B cell (primary cell): ENCODE measurements at places on chromosomes 3 and 15.

DNA sequence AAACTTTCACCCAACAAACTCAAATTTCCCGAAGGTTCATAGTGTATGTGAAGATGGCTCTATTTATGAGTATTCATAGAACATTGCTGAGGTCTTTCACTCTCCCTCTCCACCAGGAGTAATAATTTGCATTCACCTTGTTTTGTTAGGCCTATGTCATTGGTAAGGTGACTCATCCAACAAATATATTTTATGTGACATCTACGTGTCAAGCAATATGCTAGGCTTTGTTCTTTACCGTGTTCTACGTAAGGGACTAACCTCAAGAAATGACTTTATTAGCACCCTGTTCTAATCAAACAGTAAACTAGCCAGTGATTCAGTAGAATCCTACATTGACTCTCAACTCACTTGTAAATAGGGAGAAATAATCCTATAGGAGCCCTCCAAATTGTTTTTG is 334.4 kb downstream of the FGF12 start:
- no peak for DNase-seq

DNA sequence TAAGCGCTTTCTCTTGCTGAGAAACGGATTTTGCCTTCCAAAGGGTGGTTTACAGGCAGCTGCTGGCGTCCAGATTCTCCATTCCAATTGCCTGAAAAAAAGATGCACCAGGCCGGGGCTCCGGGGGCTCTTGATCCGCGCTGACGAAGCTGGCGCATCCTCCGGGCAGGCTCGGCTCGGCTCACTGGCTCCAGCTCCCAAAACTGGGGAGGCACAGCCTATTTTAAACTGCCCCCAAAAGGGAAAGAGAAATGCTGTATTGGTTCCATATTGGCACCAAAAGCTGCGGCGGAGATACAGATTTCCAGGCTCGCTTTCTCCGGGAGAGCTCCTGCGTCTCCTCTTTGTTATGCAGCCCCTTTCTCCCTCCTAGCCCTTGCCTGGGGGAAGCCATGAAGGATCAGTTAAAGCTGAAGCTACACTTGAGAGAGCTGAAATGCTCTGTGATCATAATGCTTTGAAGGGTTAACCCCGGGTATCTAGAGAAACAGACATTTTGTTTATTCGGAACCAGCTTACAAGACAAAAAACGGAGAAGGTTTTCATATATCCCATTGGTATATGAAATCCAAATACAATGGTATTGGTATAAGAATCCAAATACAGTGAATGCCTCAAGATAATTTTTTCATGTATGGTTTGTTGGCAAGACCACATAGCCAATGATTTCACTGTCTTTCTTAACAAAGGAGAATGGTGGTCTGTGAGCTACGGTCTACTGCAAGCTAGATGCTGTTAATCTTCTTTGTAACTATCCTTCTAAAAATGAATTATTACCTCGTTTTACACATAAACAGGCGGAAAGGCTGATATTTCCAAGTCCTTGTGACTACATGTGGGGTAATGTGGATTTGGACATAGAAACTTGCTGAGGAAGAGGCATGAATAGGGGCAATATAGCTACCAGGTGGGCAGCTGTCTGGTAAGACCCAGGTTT is 693 bp downstream of the CD200 start:
- DNase-seq: peak; percentile 34

DNA sequence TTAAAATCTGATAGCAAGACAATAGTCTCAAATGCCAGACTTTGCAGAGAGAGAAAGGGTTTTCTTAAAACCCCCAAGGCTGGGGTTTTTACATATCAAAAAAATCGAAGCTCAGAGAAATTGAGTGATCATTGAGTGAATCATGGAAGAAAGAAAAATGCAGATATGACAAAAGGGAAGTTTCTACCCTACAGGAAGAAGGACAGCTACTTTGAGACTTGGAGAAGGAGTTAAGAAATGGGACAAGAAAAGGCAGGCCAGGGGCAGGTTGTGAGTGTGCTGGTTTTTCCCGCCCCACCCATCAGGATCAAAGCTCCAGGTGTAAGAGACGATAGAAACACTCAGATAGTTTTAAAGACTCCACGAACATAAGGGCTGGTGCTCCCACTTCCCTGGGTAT is 18.6 kb downstream of the TMEM158 start:
- no peak for DNase-seq

- DNase-seq: no peak
Measured at GRCh38 chr3:19284974-19285373, 136.7 kb downstream of the KCNH8 start.

- no peak for DNase-seq
Measured at GRCh38 chr3:135349254-135349948, 554.3 kb downstream of the EPHB1 start.

GRCh38 chr3:97187771-97188170 is 373.4 kb downstream of the EPHA6 start:
- DNase-seq: no peak

DNA sequence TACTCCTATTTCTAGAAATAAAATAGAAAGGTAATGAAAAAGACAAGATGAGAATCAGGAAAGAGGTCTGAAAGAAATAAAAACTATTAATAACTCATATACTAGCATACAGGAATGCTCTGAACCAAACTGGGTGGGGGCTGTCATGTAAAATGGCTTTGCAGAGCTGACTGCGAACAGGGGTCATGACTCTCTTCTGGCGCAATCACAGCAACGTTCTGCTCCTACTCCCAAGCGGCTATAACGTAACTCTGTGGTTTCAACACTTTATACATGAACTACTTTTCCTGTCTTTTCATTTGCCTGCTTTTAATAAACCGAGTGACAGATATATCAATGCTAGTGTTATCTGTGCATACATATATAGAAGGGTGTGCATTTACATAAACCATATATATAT is 116.7 kb downstream of the DLG1 start:
- no peak for DNase-seq

- DNase-seq: no peak
Measured at GRCh38 chr3:124410471-124410870, 319.8 kb upstream of the UMPS start.

DNA sequence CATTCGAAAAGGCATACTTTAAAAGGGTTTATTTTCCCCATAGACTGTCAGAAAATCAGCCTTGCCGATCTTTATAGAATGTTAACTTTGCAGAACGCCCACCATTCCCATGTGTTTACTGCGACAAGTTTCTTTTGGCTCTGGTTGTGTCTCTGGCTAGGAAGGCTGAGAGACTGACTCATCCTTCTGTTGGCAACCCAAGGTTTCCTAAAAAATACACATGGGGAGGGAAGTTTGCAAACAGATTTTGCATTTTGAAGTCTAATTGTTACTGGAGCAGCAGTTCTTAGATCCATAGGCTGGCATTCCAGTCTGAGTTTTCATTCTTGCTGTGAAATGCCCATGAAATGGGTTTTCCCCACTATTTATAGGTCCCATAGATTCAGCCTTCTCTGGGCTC is 37.9 kb upstream of the MINAR1 start:
- DNase-seq: no peak

GRCh38 chr15:89329329-89330084 is 5.1 kb downstream of the POLG start:
- DNase-seq: no peak

GRCh38 chr3:195069501-195070251 is 201.3 kb downstream of the XXYLT1 start:
- DNase-seq: no peak

GRCh38 chr3:64921281-64922065 is 233.7 kb upstream of the ADAMTS9 start:
- no peak for DNase-seq

- no peak for DNase-seq
Measured at GRCh38 chr3:134049676-134050075, 20.0 kb upstream of the SLCO2A1 start.

DNA sequence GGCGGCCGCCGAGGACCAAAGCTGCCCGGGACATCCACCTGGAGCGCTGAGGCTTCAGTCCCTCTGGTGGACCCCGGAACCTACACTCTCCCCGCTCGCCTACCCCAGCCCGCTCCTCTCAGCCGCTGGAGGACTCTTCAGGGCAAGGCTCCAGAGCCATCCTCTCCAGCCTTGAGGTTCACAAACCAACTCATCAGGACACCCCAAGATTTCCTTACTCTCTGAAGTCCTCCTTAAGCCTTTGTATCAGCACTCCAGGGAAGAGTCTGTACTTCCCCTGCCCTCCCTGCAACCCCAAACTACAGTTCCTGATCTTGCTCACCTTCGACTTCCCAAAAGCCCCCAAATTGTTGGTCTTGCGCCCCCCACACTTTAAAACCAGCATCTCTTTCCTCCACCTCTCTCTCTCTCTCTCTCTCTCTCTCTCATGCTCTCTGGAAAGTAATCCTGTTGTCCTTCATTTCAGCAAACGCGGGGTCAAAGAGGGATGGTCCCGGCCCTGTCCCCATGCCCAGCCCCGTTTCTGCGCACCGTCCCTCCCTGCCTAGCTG is 438 bp downstream of the THBS1 start:
- no peak for DNase-seq

GRCh38 chr3:58880182-58880581 is 169.6 kb downstream of the CFAP20DC start:
- DNase-seq: no peak

DNA sequence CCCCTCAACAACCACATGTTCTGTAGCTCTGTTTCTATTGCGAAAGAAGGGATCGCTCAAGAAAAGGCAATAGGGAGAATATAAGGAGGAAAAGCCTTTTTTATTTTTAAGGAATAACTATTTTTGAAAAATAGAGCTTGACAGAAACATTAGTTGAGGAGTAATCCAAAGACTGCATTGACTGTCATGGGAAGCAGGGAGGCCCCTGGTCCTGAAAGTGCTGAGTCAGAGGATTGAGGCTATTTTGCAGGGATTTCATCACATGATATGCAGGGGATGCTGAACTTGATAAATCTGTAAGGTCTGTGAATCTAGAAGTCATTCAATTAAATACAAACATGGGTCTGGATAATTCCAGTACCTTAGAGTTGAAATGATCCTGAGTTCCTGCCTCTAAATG is 92.0 kb downstream of the MTHFS start:
- DNase-seq: no peak

GRCh38 chr3:18252578-18252977 is 172.6 kb downstream of the SATB1 start:
- DNase-seq: no peak

- no peak for DNase-seq
Measured at GRCh38 chr15:29612701-29613100, 209.6 kb downstream of the TJP1 start.

- no peak for DNase-seq
Measured at GRCh38 chr15:68370768-68371151, 61.2 kb downstream of the ITGA11 start.

- no peak for DNase-seq
Measured at GRCh38 chr3:7518026-7518425, 657.1 kb downstream of the GRM7 start.
